Stimulated activated CD4-positive, alpha-beta T cell treated with anti-CD3 and anti-CD28 coated beads, Interleukin-12 subunit alpha, Interleukin-12 subunit beta, amount 100 ng/mL, for 24 hours (primary cell): ENCODE measurements at places on chromosomes 6 and 20.

DNA sequence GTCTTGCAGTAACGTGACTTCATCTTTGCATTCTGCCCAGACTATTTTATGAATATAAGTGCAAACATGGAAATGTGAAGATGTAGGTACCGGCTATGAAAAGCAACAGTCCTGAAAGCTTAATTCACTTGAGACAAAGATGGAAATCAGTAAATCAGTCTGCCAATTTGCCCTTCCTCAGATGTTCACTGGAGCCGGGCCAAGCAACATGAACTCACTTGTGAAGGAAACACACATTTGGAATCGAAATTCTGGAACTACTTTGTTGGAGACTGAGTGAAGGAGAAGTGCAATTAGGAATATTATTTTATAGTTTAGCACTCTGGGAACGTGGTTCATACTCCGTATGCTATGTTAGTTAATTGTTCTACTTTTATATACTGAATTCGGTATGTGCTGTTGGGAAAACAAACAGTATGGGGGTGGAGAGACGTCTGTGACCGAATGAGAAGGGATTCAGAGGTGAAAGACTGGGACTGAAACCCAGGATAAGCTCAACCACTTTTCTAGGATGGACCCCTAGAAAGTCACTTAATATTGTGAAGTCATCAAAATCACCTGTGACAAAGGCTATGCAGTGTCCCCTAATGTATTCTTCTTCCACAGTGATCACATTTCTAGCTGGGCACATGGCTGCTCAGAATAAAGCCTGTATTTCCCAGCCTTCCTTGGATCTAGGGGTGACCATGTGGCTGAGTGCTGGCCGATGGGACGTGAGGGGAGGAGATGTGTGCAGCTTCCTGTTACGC, 95.5 kb downstream of the PREX1 start:
- no peak for DNase-seq

DNA sequence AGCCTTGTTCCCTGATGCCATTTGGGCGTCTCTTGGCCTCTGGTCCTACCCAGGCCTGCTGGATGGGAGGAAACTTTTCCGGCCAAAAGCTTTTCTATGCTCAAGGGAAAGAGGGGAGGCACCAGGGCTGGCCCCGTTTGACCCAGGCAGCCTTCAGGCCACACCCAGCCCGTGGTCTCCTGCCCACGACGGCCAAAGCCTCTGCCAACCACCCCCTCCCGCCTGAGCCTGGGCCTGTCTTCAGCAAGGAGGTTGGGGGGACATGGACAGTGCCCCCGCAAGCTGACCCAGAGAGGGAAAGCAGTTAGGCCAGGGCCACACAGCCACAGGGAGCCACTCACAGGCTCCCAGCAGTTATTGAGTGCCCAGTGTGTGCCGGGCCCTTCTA, 49.5 kb downstream of the SRC start:
- DNase-seq = no peak

GRCh38 chr6:39865011-39865888, 69.0 kb downstream of the MOCS1 start:
- DNase-seq = peak; percentile 27

- no peak for DNase-seq
Observed at GRCh38 chr6:8110117-8110721, 7.9 kb upstream of the EEF1E1 start.

GRCh38 chr6:89353118-89353556, 615 bp upstream of the UBE2J1 start:
- no peak for DNase-seq

- no peak for DNase-seq
Observed at GRCh38 chr6:118317581-118318563, 230.2 kb upstream of the PLN start.

DNA sequence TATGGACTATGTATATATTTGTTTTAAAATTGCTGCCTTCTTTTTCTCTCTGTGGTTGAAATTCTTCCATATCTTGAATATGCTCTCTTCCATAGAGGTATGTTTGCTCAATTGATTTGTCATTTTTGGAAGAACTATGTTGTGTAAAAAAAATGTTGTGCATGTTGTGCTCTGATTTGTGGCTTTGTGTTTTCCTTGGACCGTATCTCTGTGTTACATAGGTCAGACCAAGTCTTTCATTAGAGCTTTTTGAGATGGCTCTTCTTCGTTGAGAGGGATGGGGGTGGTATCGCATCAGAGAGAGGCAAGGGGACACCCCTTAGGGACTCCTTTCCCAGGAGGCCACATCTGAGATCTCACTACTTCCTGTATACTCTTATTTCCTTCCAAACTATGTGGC, 43.8 kb downstream of the TMEM244 start:
- DNase-seq = no peak

DNA sequence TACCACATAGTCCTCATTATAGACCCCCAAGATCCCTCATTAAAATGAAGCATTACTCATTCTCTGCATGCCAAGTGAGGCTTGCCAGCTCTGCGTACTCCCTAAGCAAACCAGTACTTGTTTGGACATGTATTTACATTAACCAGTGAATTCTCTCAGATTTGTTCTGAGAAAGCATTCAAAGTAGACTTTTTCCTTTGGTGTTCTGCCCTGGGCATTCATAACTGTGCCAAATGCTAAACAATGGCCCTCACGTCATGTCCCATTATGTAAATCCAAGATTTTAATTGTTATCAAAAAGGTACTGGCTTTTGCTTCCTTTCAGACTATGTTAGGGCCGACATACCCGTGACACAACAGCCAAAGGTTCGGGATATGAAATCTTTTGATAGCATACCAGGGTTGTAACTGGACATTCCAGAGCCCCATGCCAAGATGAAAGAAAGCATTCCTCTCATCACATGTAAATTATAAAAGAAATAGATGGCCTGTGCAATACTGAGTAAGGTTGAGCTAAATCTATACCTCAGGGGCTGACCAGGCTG, 164.2 kb downstream of the ADAT2 start:
- no peak for DNase-seq

DNA sequence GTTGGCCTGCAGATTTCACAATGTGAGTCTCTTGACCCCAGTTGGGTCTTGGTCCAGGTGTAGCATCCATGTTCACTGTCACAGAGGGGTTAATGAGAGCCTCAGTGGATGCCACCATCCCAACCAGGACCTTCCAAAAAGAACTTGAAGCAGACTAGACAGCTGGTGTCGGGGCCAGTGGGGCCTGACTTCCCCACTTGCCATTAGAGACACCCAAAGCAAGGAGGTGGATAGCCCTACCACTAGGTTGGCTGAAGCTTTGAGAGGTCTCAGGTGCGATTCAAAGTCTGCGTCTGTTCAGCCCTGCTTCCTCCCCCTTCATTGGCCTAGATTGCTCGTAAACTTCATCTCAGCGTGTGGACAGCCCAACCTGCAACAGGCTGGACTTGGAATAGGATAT, 196.4 kb upstream of the RREB1 start:
- DNase-seq = no peak

- DNase-seq = no peak
Observed at GRCh38 chr6:127129251-127129650, 10.8 kb downstream of the RSPO3 start.

GRCh38 chr6:166307082-166308032, 835 bp downstream of the PRR18 start:
- no peak for DNase-seq

DNA sequence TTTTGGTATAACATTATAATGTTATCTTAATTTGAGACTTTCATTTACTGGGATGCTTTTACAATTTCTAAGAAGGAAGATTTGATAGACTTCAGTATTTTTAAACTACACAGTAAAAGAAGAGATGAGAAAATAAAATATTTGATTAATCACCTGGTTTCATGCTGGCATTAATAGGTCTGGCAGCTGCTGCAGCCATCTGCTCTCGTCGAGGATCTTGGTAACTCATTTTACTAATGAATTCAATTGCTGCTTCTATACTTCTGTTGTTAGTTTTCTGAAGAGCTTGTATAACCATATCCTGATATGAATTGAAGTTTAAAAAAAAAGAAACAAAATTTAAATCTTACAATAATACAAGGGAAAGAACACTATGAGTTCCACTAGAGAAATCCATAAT, 23.0 kb downstream of the LATS1 start:
- DNase-seq = no peak

- no peak for DNase-seq
Observed at GRCh38 chr6:9409126-9409525, 973.8 kb upstream of the SLC35B3 start.

GRCh38 chr6:13012977-13013680, 296.6 kb downstream of the PHACTR1 start:
- no peak for DNase-seq

- no peak for DNase-seq
Observed at GRCh38 chr6:129624488-129624887, 85.5 kb downstream of the ARHGAP18 start.

- DNase-seq = no peak
Observed at GRCh38 chr6:35824552-35825192, 19.5 kb downstream of the LHFPL5 start.

- DNase-seq = no peak
Observed at GRCh38 chr20:7540923-7541322, 399.3 kb downstream of the HAO1 start.

DNA sequence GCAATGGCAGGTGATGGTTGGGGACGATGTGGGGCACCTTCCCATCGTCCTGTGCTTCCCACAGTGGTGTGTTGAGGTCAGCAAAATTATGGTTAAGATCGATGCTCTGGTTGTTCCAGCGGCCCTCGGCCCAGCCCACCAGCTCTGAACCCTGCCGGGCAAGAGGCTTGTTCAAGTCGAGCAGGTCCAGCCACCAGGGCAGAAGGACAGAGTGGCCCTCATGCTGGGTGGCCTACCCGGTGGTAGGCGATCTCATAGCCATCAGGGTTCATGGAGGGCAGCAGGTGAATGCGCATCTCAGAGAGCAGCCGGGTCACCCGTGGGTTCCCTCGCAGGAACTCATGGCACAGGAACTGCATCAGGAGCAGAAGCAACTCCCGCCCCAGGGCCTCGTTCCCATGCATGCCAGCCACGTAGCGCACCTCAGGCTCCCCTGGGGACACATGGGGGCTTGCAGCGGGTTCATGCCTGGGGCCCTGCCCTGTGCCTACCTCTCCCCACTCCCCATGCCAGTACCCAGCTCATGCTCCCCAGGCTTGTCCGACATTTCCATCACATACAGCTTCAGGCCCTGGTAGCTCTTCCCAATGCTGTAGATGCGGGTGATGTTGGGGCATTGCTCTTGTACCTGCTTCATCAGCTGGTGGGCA, 4.3 kb downstream of the CPXM1 start:
- no peak for DNase-seq

GRCh38 chr6:33958526-33959328, 154.9 kb upstream of the MLN start:
- DNase-seq = no peak
